KBM-7 (cell line): ENCODE measurements at places on chromosomes 4 and X.

- peak; percentile 5 for DNase-seq
These were observed 104.0 kb upstream of the MBNL3 start for GRCh38 chrX:132592880-132593279.

- no peak for DNase-seq
These were observed 3.9 kb upstream of the TTC29 start for GRCh38 chr4:146949559-146949958.

GRCh38 chrX:46864606-46865005, 27.8 kb downstream of the RP2 start:
- DNase-seq, result no peak

GRCh38 chrX:118183606-118184005, 67.0 kb upstream of the KLHL13 start:
- DNase-seq, result peak; percentile 16

DNA sequence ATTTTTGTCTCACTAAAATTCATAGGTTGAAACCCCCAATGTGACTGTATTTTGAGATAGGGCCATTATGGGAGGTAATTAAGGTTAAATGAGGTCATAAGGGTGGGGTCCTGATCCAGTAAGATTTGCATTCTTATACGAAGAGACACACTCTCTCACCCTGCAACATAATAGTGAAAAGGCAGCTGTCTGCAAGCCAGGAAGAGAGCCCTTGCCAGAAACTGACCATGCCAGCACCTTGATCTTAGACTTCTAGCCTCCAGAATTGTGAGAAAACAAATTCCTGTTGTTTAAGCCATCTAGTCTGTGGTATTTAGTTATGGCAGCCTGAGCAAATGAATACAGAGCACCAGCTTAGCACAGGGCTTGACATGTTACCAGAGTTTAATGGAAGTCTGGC, 17.5 kb upstream of the IGSF1 start:
- no peak for DNase-seq

DNA sequence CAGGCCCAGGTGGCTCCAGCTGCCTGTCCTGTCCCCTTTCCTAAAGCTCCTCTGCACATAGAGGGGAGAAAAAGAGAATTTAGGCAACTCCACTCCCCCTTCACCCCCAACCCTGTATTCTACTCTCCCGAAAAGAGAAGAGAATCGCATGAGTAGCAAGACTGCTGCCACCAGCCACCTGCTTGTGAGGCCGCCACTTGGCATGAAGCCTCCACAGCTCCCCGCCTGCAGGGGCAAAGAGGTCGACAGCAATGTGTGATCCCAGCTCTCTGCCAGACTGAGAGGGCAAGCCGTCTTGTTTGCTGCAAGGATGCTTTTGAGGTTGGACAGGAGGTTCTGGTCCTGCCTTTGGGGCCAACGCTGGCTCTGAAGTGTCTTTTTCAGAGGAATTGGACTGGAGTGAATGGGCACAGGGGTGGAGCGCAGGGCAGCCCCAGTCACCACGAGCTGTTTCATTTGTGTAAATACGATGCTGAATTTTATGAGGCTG, 77.1 kb downstream of the STARD8 start:
- no peak for DNase-seq

DNA sequence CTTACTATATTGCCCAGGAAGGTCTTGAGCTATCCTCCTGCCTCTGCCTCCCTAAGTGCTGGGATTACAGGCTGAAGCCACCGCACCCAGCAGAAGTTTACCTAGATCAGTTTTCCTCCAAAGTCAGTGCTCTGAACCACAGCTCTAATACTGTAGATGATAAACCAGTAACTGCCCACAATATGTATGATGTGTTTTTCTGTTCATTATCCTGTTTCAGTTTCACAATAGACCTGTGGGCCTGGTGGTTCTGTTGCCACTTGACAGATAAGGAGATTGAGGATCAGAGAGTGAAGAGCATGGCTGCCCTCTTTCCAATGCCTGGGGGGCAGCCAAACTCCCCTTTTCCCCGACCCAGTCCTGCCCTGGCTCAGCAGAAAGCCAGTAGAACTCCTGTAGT, 87.0 kb downstream of the EFNB1 start:
- no peak for DNase-seq

GRCh38 chrX:19705196-19705769, 182.1 kb downstream of the SH3KBP1 start:
- no peak for DNase-seq

GRCh38 chr4:40363382-40363920, 28.3 kb downstream of the CHRNA9 start:
- DNase-seq, result no peak

DNA sequence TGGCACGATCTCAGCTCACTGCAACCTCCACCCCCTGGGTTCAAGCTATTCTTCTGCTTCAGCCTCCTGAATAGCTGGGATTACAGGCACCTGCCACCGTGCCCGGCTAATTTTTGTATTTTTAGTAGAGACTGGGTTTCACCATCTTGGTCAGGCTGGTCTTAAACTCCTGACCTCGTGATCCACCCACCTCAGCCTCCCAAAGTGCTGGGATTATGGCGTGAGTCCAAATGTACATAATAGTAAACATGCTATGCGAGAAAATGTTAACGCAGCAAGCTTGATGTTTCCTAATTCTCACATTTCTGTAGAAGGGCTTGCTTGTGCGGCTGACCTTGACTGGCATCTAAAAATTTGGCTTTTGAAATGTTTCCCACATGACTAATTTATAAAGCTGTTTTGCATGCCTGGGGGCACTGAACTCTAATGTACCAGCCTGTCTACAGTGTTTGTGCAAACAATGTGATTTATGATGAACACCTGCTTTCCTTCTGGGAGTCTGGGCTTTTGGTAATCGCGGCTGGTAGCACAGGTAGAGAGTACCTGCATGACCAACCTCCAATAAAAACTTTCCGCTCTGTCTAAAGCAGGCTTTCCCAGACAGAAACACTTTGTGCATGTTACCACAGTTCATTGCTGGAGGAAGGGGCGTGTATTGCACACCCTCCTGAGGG, 216.8 kb downstream of the IL15 start:
- DNase-seq, result no peak

GRCh38 chr4:6944301-6945051, 34.9 kb downstream of the TBC1D14 start:
- no peak for DNase-seq

DNA sequence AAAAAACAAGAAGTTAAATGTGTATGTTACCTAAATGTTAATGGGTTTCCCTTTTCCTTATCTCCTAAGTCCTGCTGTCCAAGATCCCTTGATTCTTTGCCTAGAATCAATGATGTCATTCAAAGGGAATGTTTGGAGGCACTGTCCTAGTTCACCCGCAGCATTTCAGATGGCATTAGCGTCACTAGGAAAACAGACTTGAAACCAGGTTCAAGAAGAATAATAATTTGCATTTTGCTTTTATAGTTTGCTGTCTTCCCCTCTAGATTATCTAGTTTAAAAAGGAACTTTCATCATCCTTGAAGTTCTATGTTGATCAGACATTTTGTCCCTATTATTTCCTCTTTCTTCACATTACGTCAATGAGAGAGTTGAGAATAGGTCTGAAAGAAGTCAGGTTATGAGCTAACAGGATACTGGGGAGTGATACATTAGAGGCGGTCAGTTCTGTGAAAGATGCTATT, 234.1 kb upstream of the PGRMC2 start:
- DNase-seq, result no peak

GRCh38 chr4:71334465-71334882, 4.3 kb upstream of the SLC4A4 start:
- DNase-seq, result no peak

DNA sequence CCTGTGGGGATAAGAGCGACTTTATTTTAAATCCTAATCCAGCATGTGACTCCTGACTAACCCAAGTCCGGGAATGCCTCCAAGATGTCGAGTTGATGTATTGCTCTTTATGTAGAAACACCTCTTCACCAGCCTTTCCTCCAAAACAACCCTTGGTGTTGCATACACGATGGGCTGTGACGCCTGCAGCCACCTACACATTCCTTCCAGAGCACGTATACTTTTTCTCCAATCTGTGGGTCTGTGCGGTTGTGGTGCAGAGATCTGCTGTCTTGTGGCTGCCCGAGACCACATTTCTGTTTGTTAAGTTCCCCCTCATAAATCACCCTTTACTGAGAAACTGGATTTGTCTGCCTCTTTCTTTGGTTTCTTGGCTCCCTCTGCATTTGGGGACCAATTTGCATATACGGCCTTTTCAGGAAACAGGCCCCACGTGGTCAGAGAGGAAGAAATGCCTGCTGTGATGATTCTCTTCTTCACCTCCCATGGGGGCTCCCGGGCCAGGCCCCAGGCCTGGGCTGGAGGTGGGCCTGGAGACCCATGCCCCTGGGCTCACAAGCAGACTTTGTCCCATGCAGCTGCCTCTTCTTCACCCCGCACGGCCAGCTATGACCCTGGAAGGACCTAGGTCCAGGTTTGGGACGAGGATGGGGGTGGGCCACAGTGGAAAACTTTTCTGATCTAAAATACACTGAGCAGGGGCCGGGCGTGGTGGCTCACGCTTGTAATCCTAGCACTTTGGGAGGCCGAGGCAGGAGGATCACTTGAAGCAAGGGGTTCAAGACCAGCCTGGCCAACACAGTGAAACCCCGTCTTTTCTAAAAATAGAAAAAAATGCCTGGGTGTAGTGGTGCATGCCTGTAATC, 21.4 kb upstream of the AFAP1 start:
- DNase-seq, result peak; percentile 47

- no peak for DNase-seq
These were observed 10.9 kb upstream of the TBC1D14 start for GRCh38 chr4:6898763-6899162.

- no peak for DNase-seq
These were observed 472.9 kb upstream of the GALNTL6 start for GRCh38 chr4:171340258-171340657.

DNA sequence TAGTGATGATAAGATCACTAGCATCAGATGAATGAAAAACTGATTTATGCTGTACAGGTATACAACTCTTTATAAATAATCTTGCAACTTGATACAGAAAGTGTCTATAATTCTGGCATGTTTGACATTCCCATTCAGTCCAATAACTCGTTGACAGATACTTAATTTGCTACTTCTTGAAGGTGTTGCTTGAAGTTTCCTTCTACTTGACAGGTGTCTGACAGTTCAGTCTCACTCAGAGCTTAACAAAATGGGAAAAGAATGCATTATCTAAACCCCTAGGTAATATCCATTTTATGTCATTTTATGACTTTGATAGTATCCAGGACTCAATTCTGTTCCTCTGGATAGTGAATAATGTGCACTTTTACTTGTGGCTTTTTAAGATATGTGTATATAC, 508.9 kb downstream of the GRID2 start:
- no peak for DNase-seq

- no peak for DNase-seq
These were observed 45.4 kb downstream of the ZCCHC13 start for GRCh38 chrX:74349387-74349786.

GRCh38 chrX:70168238-70169188, 8.8 kb upstream of the DGAT2L6 start:
- DNase-seq, result no peak

GRCh38 chr4:105305019-105305836, 158.6 kb downstream of the TET2 start:
- no peak for DNase-seq
